ENCODE measurements at places on chromosomes 16 and 17.

DNA sequence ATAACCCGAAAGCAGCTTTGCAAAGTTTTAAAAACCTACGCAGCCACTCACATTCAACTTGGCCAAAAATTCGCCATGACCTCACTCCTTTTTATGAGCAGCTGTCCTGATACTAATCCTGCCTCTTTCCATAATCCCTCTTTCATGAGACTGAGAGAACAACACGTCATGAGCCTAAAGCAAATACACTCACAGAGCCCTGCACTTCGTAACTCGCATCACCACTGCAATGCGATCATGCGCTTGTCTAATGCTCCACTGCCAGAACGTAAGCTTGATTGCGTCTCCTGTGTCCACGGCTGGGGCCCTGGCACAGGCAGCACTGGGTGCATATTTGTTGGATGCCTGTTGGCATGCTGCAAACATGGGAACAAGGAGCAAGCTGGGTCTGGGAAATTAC is 36.2 kb downstream of the CDRT4 start:
- no peak for DNase-seq

GRCh38 chr16:79845033-79845733 is 244.6 kb upstream of the MAF start:
- DNase-seq, result no peak

- DNase-seq, result peak; percentile 21
Observed at GRCh38 chr17:77345260-77345910, 204.6 kb downstream of the SEC14L1 start.

- no peak for DNase-seq
Observed at GRCh38 chr17:16460796-16461605, 31.0 kb downstream of the LRRC75A start.

- DNase-seq, result no peak
Observed at GRCh38 chr17:66369830-66370229, 67.4 kb downstream of the PRKCA start.

DNA sequence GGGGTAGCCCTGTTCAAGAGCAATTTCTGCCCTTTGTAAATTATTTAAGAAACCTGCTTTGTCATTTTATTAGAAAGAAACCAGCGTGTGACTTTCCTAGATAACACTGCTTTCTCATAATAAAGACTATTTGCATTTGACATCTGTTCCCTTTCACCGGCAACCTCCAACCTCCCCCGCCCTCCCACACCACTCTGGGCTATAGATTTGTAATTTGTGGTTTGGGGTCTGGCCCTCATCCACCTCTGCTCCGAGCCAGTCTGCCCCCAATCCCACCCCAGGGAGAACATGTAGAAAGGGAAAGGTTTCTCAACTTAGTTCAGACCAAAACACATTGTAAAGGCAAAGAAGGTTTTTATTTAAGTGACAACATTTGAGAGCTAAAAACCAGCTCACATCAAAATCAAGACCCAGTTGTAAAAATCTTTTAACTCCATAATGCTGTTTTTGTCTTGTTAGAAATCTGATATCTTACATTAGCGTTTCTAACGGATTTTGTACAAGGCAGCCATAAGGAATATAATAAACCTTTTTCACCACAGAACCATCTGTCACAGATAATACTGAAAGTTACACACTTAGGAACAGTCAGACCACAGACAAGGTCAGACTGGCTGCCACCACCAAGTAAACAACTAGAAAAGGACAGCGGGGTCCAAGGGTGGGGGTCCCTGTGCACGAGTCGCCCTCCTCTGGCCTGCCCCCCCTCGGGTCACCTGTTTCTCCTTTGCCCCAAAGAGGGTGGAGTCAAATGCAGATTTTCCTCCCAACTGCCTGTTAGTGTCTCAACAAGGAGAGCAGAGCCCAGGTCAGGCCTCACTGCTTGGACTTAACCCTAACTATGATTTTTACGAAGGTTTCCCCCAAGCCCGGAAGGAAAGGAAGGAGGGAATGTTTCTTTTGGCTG is 6.9 kb downstream of the PIMREG start:
- no peak for DNase-seq

Data from stimulated activated CD8-positive, alpha-beta memory T cell treated with anti-CD3 and anti-CD28 coated beads, Interleukin-4, amount 100 ng/mL, for 48 hours (primary cell).